ENCODE measurements at places on chromosomes 13 and 19.

- peak; percentile 76 for DNase-seq
Observed at GRCh38 chr13:50410921-50411746, 395.9 kb downstream of the KCNRG start.

GRCh38 chr13:33537026-33537425 lies 251.5 kb upstream of the STARD13 start:
- no peak for DNase-seq

DNA sequence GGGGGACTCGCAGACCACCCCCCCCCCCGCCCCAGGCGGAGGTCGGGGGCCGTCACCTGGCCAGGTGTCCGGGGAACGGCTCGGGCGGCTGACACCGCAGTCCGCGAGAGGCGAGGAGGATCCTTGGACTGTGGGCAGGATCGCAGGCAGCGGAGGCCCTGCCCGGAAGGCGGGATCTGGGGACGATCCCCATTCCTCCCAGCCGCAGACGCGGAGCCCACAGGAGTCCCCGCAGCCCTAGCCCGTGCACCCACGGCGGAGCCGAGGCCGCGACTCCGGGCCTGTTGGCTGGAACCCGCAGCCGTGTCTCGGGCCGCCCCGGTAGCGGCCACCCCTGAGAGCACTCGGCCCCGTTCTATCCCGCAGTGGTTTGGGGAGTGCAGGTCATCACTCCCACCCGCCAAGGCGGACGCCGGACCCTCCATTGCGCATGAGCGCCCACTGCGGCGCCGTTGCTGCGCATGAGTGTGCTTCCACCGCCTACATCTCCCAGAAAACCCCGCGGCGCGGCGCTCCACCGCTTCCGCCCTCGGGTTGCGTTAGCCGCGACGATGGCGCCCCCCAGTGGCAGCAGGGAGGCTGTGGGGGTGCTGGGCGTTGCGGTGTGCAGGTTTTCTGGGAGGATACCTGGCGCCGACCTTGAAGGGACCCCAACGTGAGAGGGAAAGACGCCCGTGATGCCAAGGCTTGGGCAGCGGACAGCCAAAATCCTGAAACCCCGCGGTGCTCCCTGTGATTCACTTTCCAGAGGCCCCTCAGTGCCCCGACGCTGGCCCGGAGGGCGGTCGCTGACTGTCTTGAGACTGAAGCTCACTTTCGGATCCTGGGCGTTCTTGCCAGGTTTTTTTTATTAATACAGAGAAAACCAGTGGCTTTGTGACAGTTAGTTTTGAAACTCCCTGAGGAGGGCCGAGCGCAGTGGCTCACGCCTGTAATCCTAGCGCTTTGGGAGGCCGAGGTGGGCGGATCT lies 4.4 kb upstream of the ZNF329 start:
- DNase-seq, result peak; percentile 64

GRCh38 chr19:47896773-47897172 lies 10.7 kb upstream of the SULT2A1 start:
- DNase-seq, result no peak

DNA sequence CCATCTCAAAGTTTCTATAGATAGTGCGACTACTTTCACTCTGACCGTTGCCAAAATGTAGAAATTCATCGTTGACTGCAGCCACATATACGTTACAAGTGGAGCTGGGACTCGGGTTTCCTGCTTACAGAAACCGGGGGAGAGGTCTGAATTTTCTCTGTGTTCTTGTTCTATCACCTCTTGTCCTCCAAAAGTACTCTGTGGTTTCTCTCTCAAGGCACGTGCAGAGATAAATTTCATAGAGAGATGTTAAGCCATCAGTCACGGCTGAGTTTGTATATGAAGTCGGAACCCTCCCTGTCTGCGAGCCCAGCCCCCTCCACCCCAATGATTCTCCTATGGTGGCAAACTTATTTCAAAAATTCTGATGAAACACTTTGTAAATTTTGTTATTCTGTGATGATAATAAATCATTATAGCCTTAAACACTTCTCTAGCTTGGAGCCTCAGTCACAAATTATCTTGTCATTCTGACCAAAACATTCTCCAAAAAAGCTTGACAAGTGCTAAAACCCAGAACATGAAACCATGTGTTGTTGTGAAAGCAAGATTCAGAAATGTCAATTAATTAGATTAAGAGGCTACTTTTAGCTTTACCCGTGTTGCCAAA lies 87.5 kb downstream of the TSHZ3 start:
- DNase-seq, result no peak
